ENCODE measurements at places on chromosomes 6 and 20. TPM values are rescaled to one million over a fixed set of nuclear protein-coding genes. Genes with fewer than 3 reads are reported as not detected.

The DEFB132 gene
- total RNA-seq = not detected

The PBOV1 gene
- not detected for total RNA-seq

The LY6G5C gene
- total RNA-seq = not detected

The GNMT gene
- 0.34 TPM for total RNA-seq

GRCh38 chr6:166253778-166254204, 54.4 kb downstream of the PRR18 start:
- DNase-seq = no peak

DNA sequence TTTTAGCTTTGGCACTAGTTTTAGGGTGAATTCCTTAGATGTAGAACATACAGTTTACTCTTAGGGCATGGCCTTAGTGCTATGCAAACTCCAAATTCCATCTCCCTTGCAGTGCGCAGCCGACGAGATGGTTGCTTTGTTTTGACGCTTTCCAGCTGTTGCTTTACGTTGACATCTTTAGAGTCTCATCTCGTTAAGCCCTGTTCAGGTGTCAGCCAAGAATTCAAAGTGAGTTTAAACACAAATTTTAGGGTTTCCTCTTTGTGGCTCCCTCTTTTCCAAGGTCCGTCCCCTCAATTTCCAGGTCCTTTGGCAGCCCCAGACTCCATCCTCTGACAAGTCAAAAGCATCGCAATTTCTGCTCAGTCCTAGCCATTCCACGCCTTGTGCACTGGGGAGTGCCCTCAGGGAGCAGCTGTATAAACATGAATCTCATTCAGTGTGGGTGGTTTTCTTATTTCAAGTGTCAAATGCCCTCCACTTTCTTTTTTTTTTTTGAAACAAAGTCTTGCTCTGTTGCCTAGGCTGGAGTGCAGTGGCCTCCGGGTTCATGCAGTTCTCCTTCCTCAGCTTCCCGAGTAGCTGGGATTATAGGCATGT, 14.1 kb upstream of the MAK start:
- DNase-seq = no peak

GRCh38 chr20:63435552-63435951, 36.9 kb downstream of the KCNQ2 start:
- DNase-seq = no peak

All from SK-MEL-5 (cell line).